ENCODE measurements at places on chromosomes 4 and X.

GRCh38 chrX:154525606-154526490 is 9.8 kb upstream of the FAM3A start:
- no peak for DNase-seq

DNA sequence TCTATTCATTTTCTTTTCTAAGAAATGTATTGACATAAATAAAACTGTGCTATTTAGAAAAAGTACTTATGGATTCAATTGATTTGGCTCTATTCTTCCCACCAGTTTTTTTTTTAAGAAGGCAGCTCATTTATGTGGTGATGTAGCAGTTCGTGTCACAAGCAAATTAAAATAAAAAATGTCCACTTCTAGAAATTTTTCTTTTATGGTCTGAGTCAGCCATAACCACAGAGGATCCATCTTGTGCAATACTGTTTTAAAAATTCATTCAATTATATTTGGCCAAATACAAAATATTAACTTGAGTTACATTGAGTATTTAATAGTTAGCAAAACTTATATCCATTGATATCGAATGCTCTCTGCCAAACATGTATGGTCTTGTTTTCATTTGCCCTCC is 207.9 kb upstream of the FAT1 start:
- no peak for DNase-seq

DNA sequence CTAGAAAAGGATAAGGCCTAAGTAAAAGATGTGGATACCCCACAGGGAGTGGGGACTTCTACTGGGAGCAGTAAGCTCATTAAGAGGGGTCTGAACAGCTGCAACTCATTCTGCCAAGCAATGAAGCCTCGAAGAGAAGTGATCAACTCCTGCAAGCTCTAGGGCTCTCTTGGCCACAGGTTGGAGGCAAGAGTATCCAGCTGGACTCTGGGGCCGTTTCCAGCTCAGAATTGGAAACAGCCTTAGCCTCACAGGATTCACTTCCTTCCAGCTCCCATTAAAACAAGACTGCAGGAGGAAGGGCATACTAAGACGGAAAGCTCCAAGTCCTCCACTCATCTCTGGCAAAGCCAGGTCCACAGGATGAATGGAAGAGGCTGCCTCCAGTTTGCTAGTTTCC is 126.3 kb downstream of the ATG4A start:
- DNase-seq: no peak

DNA sequence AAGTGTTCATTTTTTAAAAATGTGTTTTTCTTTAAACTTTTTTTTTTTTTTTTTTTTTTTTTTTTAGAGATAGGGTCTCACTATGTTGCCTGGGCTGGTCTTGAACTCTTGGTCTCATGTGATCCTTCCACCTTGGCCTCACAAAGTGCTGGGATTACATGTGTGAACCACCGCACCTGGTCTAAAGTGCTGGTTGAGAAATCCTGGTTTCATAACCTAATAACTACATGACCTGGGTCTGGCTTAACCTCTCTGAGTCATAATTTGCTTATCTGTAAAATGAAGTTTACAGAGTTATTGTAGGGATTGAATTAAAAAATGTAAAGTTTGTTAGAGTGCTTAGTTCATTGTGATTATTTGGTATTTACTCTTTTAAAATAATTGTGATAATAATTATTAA is 5.2 kb downstream of the HSD17B13 start:
- DNase-seq: no peak

DNA sequence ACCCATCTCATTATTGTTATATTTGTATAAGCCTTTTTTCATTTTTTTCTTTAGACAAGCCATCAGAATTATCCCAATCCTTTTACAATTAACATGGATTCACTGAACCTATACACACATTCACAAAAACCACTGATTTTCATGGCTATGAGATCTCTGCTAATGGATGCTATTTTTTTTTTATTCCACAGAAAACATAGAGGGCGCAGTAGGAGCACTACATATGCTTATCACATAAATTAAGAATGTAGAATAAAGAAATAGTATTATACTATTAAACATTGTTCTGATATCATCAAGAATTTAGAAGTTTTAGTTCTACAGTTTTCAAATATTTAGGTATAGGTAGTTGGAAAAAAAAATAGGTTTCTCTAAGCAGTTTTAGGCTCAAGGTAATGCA is 1477.4 kb downstream of the ARAP2 start:
- no peak for DNase-seq

DNA sequence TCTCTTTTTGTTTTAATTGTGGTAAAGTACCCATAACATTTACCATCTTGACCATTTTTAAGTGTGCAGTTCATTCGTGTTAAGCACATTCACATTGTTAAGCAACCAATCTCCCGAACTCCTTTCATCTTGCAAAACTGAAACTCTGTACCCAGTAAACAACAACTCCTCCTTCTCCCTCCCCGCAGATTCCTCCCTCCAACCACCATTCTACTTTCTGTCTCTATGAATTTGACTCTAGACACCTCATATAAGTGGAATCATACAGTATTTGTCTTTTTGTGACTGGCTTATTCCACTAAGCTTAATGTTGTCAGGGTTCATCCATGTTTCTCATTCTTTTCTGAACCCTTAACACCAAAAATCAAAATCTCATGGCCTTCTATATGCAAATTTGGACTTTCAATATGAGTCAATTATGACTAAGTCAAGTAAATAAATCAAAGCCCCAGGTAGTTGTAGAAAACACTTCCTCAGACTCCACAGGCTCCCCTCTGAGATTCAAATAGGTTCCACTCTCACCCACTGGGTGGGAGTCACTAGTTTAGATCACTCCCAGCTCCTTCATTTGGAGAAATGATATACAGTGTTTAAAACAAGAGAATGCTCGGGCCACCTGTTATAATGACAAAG is 9.8 kb upstream of the RTL5 start:
- DNase-seq: no peak

- DNase-seq: no peak
Measured at GRCh38 chrX:150990910-150991309, 7.8 kb downstream of the HMGB3 start.

- no peak for DNase-seq
Measured at GRCh38 chrX:148700021-148700420, 199.6 kb downstream of the AFF2 start.
